ENCODE measurements at places on chromosomes 16 and 17.

GRCh38 chr16:30488764-30489605 lies 16.4 kb downstream of the ITGAL start:
- no peak for DNase-seq

- no peak for DNase-seq
These were observed 41.5 kb downstream of the LDHD start for GRCh38 chr16:75074920-75075687.

DNA sequence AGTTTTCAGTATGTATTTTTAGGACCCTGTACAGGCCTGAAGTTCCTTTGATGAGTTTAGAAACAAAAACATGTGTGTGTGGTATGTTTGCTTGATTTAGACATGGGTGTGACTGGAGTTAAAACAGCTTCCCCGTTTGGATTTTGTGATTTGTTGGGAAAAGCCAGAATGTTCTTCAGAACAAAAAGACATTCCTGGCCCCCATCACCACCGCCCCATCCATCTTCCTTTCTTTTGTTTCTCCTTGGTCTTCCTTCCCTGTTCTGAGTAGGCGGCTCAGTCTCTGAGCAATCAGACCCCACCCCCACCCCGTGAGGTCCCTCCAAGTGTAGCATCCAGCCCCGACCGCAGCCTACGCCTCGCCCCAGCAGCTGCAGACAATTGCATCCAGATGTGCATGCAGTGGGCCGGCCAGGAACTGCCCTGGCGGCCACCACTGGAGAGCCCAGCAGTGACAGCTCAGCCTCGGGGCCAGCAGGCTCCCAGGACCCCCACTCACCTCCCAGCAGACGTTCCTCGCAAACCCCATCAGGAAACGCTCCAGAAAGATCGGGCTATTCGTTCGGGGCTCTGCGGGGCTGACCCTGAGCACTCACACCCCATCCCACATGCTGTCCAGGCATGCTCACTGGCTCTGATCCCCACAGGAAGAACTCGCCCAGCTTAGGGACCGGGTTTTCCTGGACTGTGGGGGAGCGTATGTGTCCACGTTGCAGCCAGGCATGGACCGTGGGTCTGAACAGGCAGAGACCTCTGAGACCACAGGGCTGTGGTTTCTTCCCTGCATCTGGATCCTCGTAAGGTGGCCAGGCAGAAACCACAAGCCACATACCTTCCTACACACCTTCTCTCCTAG lies 99.8 kb upstream of the CDH5 start:
- no peak for DNase-seq

GRCh38 chr16:12542818-12543699 lies 260.6 kb downstream of the CPPED1 start:
- peak; percentile 27 for DNase-seq

- no peak for DNase-seq
These were observed 666 bp downstream of the HGS start for GRCh38 chr17:81684442-81684911.

DNA sequence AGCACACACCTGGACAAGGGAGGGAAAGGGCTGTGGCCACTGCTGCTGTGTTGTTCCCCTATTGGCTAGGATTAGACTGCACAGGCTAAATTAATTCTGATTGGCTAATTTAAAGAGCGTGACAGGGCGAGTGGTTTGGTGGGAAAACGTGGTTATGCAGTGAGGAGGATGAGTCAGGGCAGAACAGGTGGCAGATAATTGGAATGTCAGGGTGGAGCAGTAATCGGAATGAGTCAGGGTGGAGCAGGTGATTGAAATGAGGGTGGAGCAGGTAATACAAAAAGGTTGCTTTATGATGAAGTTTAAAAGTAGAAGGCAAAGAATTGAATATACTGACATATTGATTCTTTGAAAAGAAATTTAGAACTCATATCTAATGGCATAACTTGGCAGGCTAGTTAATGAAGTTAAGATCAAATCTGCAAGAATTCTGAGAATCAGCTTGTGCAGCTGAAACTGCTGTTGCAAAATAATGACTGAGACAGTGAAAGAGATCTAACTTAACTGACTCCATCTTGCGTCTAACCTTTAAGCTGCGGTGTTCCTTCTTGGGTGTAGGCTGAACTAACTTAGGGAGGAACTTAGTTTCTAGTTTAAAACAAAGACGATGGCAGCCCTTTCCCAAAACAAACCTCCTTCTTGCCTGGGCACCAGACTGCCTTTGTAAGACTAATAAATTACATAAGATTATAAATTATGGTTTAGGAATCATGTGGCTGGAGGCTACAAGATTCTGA lies 174.3 kb downstream of the UTP18 start:
- DNase-seq = no peak

- no peak for DNase-seq
These were observed 12.6 kb upstream of the PRR29 start for GRCh38 chr17:63985387-63986140.

DNA sequence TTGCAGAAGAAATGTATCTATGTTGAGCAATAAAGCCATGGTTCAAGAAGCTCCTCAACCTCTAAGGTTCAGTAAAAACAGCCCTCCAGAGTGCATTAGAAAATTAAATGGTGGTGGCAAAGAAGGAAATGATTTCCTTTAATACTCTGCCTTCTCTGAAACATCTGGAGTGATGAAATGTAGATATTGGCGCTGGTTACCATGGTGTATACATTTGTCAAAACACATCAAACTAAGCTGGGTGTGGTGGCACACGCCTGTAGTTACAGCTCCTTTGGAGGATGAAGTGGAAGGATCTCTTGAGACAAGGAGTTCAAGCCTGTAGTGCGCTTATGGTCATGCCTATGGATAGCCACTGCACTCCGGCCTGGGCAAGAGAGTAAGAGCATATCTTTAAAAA lies 6.0 kb downstream of the CAPNS2 start:
- no peak for DNase-seq

DNA sequence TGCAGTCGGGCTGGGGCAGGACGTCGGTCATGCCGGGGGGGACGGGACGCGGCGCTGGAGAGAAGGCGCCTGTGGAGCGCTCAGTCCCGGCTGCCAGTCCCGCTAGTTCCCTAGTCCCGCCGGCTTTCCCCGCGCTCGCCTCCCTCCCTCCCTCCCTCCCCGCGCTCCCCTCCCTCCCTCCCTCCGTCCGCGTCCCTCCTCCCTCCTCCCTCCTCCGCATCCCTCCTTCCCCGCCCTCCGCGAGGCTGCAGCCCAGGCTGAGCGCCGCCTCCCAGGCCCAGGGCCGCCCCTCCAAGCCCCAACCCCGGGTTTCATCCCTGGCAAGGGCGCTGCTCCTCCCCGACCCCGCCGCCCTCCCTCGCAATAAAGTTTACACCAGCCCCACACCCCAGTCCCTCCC lies 34.8 kb downstream of the TIMM22 start:
- peak; percentile 43 for DNase-seq

- DNase-seq = no peak
These were observed 36.3 kb downstream of the MYH3 start for GRCh38 chr17:10620823-10621222.

GRCh38 chr17:81487487-81488275 lies 24.9 kb downstream of the ACTG1 start:
- DNase-seq = peak; percentile 50

DNA sequence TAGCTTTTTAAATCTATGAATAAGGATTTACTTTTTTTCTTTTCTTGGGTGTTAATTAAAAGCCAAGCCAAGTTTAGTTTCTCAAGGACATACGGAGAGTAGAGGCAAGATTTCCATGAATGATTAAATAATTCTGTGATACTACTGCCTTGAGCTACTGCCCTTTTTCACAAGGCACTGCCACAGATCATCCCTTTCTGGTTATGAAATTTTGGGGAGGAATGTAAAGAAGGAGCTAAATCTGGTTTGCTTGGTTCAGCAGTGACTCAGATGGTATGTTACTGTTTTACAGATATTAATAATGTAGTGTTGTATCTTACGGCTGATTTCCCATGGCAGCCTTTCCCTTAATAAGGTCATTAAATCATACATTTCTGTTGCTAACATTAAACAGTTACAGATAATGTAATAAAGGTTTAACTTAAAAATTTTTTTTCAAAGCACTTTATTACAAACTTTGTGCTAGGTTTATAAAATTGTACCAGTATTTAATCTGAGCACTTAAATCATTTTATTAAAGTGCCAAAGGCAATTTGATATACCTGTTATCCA lies 2.6 kb downstream of the WSB1 start:
- no peak for DNase-seq

DNA sequence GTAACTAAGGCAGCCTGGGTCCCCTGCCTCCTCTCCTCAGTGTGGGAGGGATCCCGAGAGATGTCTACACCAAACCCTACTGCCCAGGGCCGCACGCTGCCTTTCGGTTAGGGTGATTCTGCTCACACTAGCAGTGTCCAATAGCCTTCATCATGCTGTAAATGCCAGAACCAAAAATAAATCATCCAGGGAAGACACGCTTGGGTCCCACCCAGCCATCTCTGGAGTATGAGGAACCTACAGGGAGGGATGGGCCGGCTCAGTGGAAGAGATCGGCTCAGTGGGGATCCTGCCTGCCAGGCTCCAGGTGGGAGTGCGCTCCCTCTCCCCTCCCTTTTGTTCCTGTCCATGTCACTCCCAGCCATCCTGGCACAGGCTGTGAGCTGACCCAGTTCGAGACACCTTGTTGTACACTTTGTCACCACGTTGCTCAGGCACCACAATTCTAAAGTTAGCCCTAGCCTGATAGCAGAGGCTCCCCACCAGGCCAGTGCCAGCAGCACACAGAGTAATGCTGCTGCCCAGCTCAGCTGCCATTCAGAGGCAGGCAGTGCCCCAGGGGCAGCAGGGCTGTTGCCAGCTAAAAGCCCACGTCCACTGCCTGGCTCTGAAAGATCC lies 24.5 kb downstream of the PEMT start:
- DNase-seq = no peak

GRCh38 chr17:15648386-15648785 lies 28.9 kb upstream of the FBXW10B start:
- DNase-seq = no peak

DNA sequence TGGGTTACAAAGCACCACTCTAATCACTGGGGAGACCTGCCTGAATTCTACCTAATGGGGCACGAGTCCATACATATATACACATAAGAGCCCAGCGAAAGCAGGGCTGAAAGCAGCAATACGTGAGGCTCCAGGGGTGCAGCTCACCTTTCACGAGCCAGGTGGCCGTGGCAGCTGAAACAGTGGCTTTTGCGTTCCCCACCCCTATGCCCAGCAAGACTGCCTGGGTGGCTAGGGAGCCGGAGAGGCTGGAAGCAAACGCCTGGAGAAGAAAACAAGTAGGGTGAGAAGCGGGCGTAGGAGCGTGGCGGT lies 618 bp downstream of the RUSF1 start:
- DNase-seq = no peak

DNA sequence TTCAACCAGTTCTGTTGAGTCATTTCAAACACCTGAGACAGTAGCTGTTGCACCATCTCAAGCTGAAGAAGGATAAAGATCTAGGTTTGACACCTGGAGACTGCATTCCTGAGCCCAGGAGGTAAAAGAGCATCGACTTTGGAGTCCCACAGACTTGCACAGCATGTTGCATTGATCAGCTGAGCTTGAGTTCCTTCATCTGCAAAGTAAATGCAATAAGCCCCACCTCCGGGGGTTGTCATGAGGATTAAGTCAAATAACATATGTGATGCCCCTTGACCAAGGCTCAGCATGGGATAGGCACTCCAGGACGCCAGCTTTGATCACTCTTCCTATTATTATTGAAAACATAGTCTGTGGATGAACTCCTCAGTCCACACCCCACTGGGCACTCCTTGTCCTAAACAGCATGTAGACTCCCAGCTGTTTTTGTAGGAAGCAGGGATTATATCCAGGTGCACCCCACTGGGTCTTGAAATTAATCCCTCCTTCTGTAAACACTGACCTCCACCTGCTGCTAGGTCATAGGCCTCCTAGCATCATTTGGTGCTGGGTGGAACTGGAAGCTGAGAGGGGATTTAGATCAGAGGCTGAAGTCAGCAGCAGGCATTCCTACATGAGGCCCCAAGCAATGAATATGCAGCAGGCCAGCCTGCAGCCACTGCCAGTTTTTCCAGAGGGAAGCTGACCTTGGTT lies 259.0 kb downstream of the HS3ST4 start:
- no peak for DNase-seq

DNA sequence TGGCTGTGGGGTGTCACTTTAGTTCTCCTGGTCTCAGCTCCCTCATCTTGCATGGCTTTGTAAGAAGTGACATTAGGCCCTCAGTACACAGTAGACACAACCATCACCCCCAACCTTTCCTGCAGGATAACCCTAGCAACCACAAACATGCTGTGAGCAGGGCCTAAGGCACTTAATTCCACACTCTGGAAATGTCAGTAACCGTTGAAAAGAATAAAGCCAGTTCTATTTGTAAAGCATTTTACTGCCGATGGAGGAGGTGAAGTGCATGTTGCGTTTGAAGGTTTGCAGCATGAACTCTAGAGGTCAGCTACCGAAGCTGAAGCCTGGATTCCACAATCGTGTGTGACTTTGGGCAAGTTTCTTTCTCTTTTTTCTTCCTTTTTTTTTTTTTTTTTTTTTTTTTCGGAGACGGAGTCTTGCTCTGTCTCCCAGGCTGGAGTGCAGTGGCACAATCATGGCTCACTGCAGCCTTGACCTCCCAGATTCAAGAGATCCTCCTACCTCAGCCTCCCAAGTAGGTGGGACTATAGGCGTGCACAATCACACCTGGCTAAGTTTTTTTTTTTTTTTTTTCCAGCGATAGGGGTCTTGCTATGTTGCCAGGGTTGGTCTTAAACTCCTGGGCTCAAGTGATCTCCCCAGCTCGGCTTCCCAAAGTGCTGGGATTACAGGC lies 26.1 kb upstream of the TOB1 start:
- DNase-seq = no peak

DNA sequence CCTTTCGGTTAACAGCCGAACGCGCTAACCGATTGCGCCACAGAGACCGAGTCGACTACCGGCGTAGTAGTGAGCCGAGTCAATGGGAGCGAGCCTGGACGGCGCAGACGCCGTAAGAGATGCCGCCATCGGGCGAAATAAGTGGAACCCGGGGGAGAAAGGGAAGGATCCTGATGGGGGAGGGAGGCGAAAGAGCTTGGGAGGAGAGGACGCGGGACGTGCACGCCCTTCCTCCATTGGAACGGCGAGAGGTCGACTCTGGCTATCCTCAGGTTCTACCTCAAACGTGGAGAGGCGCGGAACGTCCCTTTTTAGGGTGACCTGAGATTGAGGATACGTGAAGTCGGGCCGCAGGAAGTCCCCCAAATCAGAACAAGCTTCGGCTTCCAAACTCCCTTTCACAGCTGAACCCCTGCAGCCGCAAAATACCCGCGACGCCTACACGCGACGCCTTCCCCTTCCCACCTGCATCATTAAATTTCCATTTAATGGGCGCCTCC lies 683 bp upstream of the PSMB3 start:
- peak; percentile 73 for DNase-seq

DNA sequence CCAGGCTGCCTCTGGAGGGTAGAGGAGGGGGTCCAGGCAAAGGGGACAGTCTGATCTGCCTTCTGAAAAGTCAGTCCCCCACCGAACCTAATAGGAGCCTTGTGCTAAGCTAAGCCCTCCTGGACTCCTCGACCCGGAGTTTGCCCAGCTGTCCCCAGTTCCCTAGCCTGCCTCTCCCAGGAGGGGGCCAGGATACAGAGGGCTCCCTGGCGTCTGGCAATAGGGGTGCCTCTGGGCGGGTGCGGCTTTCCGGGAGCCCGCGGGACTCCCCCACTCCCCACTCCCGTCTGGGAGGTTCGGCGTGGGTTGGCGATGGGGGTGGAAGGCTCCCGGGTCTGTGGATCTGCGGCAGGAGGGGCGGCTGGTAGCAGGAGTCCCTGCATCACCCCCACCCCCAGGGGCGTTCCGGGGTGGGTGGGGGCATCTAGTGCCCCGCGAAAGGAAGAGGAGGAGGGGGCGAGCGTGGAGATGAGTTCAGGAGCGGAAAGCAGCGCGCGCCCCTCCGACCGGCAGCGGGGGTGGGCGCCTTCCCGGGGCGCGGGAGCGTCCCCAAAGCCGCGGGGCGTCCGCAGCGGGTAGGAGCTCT lies 1.2 kb downstream of the GSG1L start:
- no peak for DNase-seq

- DNase-seq = peak; percentile 5
These were observed 30.1 kb downstream of the VPS35 start for GRCh38 chr16:46658925-46659324.
